ENCODE measurements at places on chromosomes 11 and 22.
A peak's percentile ranks its signal among the peaks of the same experiment; 100 is the strongest.

DNA sequence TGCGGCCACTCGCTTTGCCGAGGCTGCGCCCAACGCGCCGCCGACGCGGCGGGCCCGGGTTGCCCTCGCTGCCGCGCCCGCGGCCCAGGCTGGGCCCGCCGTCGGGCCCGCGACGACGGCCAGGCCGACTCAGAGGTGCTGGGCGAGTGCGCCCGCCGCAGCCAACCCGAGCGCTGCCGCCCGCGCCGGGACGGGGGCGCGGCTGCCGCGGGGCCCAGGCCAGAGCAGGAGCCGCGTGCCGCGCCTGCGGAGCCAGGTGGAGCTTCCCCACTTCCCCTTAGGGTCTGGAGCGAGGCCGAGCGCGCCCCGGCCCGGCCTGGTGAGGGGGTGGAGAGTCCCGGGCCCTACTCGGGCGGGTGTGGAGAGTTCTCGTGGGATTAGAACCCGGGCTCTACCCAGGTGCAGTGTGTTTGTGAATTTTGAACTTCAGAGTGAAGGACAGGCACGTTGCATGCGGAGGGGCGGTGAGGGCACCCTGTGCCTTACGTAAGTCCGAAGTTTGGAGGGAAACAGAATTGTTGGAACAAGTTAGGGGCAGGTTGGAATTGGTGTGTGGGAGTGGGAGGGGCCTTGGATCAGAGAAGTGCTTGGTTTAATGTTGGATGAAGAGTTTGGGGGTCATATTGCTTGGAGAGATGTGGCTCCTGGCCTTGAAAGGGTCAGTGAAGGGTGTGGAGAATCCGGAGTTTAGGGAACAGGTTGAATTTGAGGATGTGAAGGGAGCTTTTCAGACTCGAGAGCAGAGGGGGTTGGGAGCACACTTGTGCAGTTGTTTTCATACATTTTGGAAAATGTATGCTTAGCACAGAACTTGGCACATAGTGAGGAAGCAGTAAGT, 697 bp downstream of the RNF169 start:
- peak; percentile 31 for DNase-seq

- DNase-seq: no peak
These were observed 49.5 kb downstream of the TP53I11 start for GRCh38 chr11:44901120-44901633.

GRCh38 chr11:47399860-47400767, 8.3 kb upstream of the SLC39A13 start:
- peak; percentile 34 for DNase-seq

DNA sequence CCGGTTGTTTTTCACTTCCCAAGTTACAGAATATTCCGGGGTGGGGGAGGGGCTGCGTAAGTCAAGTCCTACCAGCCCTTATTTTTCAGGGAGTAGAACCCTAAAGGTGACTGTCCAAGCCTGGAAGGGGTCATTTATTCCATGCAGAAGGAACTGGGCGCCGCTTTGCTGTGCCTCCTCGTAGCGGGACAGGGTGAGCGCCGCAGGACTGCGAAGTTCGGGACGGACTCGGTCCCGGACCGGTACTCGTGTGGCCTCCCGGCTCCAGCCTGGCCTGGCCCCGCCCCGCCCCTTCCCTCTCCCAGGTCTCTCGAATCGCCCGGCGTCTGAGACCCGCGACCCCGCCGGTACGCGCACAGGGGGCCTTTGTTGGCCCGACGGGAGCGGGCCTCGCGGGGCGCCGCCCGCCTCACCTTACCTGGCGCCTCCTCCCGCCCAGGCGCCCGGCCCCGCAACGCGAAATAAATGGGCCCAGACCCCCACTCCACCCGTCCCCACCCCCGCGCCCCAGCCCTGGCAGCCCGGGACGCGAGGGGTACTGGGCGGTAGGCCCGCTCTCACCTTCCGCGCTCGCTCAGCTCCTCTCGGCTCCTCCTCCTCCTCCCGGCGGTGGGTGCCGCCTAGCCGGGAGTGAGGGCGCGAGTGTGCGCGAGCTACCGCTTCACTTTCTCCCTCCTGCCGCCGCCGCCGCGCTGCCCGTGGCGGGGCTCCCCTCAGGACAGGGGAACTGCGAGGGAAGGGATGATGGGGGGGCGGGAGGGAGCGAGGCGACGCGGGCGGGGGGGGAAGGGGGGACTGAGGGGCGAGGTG, 698 bp downstream of the PAK1 start:
- DNase-seq: peak; percentile 13

GRCh38 chr11:126853732-126854131, 146.8 kb downstream of the KIRREL3 start:
- no peak for DNase-seq

GRCh38 chr11:64476881-64477280, 114.1 kb upstream of the SLC22A12 start:
- no peak for DNase-seq

GRCh38 chr11:12053606-12054361, 45.4 kb upstream of the DKK3 start:
- no peak for DNase-seq

GRCh38 chr11:94800414-94800813, 32.3 kb downstream of the AMOTL1 start:
- no peak for DNase-seq

DNA sequence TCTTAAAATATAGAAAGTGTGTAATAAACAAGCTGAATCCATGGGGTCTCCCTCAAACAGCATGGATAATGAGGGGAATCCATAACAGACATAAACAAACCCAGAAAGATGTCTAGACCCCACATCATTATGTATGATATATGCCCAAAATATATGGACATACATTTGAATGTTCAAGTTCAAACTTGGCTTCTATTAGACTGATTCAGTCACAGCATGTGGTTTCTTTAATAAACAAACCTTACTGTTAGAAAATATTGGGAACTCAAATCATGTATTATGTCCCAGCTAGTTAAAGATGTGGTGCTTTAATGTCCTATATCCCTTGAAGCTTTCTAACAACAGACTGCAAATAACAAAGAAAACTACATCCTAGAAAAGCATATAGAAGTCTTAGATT, 228.6 kb downstream of the SOX6 start:
- DNase-seq: no peak

GRCh38 chr11:82303671-82304070, 430.0 kb downstream of the FAM181B start:
- no peak for DNase-seq

GRCh38 chr11:82930734-82931133, 29.2 kb downstream of the DDIAS start:
- DNase-seq: no peak

- no peak for DNase-seq
These were observed 16.8 kb upstream of the TMEM191C start for GRCh38 chr22:21450320-21450831.

GRCh38 chr22:20128902-20129746, 2.5 kb upstream of the ZDHHC8 start:
- peak; percentile 61 for DNase-seq

DNA sequence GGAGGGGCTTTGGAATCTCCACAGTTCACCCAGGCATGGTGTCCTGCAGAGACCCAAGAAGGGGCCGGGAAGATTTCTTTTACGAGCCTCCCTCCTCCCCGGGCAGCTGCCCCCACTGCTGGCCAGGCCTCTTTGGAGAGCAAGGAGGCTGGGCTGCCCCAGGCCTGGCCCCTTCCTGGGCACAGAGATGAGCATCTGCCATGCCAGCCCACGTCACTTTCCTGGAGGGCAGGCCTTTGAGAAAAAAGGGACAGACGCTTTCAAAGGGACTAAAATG, 60.5 kb upstream of the FGF3 start:
- no peak for DNase-seq

DNA sequence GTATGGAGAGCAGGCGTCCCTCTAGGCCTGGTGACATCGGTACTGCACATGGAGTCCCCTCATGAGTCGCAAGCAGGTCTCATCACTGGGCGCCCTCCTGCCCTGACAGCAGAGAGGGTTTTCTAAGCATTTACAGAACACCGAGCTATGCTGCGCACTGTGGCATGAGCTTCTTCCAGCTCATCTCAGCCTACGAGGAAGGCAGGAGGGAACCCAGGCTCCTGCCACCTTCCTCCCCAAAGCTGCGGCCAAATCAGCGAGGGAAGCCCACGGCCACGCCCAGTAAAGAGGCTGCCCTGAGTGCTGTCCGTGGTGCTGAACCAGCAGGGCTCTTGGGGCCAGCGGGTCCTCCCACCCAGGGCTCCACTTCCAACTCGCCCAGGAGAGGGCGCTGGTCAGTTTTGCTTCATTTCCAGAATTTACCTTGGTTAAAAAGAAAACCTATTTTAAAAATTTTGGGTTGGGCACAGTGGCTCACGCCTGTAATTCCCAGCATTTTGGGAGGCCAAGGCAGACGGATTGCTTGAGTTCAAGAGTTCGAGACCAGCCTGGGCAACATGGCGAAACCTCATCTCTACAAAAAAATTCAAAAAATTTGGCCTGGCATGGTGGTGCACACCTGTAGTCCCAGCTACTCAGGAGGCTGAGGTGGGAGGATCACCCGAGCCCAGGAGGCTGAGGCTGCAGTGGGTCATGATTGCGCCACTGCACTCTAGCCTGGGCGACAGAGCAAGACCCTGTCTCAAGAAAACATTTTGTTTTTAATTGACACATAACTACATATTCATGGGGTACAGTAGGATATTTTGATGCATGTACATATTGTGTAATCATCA, 34.2 kb downstream of the PHF21B start:
- peak; percentile 17 for DNase-seq

DNA sequence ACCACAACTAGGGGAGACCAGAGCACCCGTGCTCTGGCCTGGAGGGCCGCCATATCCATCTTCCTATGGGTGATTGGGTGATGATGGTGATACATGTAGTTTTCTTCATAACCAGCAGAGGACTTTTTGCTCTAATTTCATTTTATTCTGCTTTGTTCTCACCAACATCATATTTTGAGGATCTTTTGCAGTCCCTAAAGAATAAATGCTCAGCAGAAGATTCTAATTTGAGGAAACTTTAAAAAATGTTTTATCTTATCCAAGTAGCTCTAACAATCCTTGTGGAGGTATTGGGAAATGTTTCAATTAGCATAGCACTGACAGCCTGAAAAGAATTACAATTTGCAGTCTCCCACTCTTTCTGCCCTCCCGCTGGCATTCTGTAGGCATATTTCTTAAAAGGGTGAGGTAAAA, 544.0 kb downstream of the NTM start:
- no peak for DNase-seq

DNA sequence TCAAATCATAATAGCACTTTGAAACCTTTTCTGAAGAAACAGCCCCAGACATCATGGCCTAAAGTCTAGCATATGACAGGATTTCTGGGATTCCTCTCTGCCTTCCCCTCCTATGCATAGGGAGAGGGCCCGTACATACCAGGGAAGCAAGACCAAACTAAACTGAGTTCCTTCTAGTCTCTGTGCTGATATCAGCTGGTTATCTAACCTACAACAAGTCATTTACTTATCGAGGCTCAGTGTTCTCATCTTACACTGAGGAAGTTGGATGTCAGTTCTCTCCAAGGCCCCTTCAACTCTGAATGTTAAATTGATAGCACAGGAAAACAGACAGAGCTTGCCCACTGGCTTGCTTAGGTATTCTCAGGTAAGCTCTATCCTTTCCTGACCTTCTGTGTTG, 17.0 kb upstream of the GRIK4 start:
- no peak for DNase-seq

DNA sequence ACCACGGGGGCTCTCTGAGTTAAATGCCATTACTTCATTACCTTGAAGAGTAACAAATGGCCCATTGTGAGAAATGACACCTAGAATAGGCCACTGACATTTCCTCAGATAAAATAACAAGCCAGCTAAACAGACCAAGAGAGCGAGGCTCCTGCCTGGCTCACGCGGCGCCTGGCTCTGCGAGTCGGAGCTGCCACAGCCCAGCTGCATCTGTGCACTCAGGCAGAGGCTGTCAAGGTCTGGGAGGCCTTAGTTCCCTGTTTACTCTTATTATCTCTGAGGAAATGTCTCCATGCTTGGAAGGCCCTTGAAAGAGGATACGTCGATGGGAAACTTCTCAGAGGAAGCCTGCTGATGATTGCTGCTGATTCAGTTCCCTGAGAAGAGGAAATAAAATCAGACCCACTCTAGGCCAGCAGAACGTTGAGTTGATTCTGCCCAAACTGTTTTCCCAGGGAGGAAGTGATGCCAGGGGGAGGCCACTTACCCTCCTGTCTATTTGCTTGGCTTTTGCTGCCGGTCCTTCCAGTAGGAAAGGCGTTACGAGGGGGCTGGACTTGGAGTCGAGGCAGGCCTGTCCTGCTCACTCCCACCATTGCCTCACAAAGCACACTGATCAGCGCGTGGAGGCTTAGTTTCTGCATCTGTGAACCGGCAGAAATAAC, 208.8 kb downstream of the TBC1D22A start:
- DNase-seq: no peak

DNA sequence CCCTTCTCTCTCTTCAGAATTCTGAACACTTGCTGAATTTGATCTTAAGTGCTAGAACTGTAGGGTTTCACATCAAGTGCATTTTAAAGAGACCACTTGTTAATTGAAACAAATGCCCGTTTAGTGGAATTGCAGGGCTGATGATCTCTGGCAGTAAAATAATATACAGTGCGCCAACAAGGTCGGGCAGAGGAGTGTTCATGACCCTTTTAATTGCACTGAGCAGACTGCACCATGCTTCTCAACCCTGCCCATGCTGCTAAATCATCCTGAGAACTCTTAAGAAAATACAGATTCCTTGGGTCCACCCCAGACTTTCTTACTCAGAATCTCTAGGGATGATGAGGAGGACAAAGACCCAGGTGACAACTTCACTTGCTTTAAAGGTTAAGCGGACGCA, 73.5 kb downstream of the SC5D start:
- no peak for DNase-seq

- no peak for DNase-seq
These were observed 181.5 kb downstream of the MAML2 start for GRCh38 chr11:96161307-96162089.

DNA sequence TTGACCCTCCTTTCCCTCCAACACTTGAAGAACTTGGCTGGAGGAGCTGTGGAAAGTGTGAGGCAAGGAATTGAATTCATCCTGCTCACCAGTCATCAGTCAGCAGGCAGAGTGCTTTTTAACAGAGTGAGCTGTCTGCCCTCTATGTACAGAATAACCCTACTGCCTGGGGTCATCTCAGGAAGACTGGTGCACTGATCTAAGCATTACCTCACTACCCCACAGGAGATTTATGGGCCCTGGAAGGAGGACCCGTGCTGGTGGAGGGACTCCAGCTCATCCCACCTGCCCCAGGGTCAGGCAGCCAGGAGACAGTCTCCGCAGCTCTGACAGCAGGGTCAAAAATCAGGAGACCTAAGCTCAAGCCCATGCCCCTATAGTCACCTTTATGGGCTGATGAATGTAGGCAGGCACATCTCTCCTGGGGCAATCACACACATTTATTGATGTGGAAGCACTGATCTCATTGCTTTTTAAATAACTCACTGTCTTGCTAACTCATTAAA, 270.8 kb upstream of the SESN3 start:
- DNase-seq: no peak

DNA sequence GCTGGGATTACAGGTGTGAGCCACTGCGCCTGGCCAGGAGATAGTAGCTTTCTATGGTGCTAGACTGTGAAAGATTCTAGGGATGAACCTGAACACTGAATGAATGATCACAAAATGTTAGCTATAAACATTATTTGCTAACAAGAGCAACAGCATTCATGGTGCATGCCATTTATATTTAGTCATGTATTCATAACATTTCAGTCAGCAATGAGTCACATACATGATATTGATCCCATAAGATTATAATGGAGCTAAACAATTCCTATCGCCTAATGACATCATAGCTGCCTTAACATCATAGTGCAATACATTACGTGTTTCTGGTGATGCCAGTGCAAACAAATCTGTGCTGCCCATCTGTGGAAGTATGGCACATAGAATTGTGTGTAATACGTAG, 164.1 kb downstream of the ARHGAP42 start:
- no peak for DNase-seq

GRCh38 chr22:47177334-47177815, 414.9 kb downstream of the TBC1D22A start:
- DNase-seq: no peak

Measured in CD4-positive, alpha-beta T cell treated with Interleukin-15 for 4 hours (primary cell).